ENCODE measurements at places on chromosomes 12 and 14. TPM values are rescaled to one million over a fixed set of nuclear protein-coding genes. Genes with fewer than 3 reads are reported as not detected.

Gene ESRRB
- polyA plus RNA-seq, result 7.8 TPM

Gene ACVRL1
- 34.3 TPM for polyA plus RNA-seq

Gene RASSF9
- 11.8 TPM for polyA plus RNA-seq

Gene PAX9
- 0.27 TPM for polyA plus RNA-seq

Measured in renal pelvis (tissue), 12 donors.